Left renal pelvis (tissue), 4 donors: ENCODE measurements at places on chromosomes 7 and 10. TPM values are rescaled to one million over a fixed set of nuclear protein-coding genes. Genes with fewer than 3 reads are reported as not detected.

DNA sequence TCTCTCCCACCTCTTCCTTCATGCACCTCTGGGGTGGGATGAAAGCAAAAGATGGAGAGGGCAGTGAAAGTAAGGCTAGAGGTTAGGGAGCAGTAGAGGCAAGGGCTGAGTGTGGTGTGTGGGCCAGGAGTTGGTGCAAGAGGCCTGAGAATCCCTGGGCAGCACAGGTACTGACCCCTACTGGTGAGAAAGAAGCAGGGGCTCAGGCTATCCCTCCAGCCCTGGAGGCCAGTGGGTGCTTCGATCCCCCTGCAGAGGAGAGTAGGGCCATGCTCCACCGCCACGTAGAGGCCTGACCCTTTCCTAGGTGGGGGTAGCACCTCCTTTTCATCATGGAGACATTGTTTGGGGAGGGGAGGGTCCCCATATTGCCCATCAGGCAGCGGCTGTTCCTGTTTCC is 9.8 kb downstream of the CDHR1 start:
- no peak for DNase-seq

DNA sequence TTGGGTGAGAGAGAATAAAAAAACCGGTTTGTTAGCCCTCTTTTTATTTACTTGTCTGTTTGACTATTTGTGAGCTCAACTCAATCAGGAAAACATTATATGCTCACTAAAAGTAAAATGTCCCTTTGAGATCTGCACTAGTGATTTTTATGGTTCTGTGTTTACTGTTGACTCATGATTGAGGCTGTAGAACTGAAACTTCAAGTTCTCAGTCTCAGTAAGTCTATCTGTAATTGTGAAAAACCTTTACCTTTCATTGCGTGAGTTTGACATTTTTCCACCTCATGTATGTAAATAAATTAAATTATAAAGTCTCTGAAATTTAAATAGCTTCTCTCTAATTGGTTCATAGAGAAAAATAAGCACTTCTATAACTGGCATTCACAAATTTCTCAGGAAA is 17.0 kb upstream of the CASD1 start:
- DNase-seq: no peak

DNA sequence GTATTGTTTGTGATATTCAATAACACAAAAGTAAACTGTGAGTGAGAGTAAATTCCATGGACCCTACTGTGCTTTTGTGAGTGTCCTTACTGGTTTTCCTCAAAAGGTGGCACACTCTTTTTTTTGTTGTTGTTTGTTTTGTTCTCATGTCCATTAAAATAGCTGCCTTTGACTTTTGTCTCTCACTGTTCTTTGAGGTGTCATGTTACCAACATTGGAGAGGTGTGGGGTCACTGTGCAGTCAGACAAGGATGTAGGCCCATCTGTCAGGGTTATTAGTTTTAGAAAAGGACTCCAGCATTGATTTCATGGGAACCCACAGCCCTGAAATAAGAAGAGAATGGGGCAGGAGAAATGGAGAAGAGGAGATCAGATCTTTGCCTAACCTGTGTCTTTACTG is 383.1 kb downstream of the SORCS3 start:
- no peak for DNase-seq

DNA sequence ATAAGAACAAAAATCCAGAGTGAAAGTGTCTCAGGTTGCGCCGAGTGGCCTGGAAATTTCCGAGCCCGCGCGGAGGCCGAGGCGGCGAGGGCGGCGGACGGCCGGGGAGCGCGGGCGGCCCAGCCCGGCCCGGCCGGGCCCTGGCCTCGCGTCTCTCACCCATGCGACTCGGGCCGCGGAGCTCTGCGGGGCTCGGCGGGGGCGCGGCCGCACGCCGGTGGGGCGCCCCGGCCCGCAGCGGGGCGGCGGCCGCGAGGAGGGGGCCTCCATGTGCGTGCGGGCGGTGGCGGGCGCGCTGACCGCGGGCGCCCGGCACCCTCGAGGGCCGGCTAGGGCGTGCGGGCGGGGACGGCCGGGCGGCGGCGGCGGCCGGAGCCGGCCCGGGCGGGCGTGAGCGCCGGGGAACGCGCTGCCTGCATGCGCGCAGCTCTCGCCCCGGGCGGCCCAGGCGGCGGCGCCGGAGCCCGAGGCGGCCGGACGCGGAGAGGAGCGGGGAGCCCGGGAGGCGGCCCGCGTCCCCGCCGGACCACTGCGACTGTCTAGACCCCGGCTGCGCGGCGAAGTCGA is 302 bp upstream of the EN2 start:
- DNase-seq: no peak

- no peak for DNase-seq
Measured at GRCh38 chr7:25978466-25978865, 173.5 kb upstream of the NFE2L3 start.

- DNase-seq: no peak
Measured at GRCh38 chr7:36732806-36733205, 8.5 kb upstream of the AOAH start.

DNA sequence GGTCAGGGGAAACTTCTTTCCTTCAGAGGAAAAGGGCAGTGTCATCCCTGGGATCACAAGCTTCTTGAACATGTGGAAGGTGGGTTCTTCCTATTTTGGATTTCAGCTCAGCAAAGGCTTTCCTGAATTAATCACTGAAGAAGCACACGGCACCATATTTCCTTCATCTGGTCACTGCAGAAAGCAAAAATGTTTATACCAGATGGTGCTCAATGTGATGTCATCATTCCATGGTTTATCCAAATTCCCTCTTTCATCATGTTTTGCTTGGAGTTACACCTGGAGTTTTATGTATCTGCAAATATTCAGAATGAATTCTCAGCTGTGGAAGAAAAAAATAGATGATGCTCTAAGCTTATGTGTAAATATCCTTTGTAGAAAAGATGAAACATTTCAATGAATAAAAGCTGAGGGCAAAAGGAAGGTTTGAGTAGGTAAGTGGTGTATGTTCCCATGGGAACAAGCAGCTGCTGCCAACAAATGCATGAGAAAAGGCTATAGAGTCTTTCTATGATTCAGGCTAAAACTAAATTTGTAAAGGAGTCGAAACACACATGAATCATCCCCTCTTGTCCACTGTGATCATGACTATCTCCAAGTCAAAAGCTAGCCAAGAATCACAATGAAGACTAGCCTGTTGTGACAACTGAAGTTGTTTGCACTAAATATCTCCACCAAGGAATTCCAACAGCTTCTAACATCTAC is 26.9 kb upstream of the BPGM start:
- DNase-seq: no peak

DNA sequence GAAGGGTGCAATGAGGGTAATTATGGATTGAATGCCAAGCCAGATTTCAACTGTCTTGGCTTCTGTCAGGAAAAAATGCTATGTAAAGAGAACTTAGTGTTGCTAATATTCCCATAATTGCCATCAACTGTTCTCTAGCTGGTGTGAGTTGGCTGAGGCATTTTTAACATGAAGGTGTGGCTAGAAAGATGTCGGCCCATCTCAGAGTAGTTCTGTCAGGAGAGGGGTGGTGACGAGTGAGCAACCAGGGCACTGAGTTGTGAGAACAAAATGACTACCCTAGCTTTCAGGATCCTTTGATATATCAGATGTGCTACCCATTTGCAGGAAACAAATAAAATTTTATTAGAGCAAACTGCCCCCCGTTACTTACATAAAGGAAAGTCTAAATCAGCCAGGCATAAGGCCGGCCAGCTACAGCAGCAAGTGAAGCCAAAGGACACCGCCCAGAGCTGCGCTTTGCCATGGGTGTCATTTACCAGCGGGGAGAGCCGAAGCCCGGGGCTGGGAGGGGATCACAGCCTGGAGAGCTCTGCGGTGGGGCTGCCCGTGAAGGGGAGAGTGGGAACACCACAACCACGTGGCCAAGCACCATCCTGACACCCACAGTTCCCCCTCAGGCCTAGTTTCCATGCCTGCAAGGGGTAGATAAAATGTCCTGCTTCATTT is 141.4 kb downstream of the ICA1 start:
- no peak for DNase-seq

- peak; percentile 95 for DNase-seq
Measured at GRCh38 chr10:73997787-73998622, at the start of gene VCL. Gene VCL (plus strand): TSS chr10:73998116. CDS start chr10:73998208, 92 bp downstream.

- no peak for DNase-seq
Measured at GRCh38 chr10:72753760-72754231, 61.9 kb downstream of the MCU start.

Gene RNF32
- 3.7 TPM for polyA plus RNA-seq
